ENCODE measurements at places on chromosomes 13 and 19. TPM values are rescaled to one million over a fixed set of nuclear protein-coding genes. Genes with fewer than 3 reads are reported as not detected.
A peak's percentile ranks its signal among the peaks of the same experiment; 100 is the strongest.

KPTN gene
- 24.5 TPM for total RNA-seq

TMEM59L gene
- 30.0 TPM for total RNA-seq

OR4F17 gene
- total RNA-seq, result 0.25 TPM

DNA sequence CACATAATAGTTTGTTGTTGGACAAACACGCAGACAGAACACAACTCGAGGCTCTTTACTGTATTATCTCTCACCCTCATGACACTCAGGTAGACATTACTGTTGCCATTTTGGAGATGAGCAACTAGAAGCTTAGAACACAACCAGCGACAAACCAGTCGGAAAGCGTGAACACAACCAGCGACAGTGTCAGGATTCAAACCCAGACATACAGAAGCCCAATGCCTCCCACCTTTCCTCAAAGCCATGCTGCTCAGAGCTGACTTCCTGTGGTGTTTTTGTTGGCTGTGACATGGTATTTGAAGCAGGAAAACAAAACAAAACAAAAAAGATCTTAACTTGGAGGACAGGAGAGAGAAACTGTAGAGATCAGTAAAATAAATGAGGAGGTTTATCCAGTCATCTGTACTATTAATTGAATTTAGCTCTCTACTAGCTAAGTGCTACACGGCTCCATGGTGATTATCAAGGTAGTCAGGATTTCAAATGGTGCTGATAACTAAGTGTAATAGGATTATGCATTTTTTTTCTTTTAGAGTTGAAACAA is 92.1 kb downstream of the STARD13 start:
- no peak for DNase-seq

DNA sequence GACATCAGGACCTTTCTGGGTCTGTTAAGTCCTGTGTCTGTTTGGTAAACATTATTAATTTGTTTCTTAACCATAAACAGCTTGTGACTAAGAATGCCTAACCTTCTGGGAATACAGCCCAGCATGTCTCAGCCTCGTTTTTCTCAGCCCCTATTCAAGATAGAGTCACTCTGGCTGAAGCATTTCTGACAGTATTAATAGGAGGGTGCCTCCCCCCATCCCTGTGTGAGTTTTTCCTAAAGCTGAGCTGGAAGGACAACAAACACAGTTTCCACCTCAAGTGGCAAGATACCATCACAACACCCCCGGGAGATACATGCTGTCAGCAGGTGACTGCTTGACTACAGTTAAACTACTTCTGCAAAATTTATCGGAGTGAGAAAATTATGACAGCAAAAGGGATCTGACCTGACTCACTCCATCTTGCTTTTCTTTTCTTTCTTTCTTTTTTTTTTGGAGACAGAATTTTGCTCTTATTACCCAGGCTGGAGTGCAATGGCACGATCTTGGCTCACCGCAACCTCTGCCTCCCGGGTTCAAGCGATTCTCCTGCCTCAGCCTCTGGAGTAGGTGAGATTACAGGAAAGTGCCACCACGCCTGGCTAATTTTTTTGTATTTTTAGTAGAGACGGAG is 59.3 kb upstream of the ABCC4 start:
- DNase-seq, result no peak

NEK3 gene
- 33.3 TPM for total RNA-seq

GRCh38 chr19:44808463-44809371 is at the start of gene BCAM:
BCAM (plus strand) TSS chr19:44809103; CDS start chr19:44809125, 22 bp downstream.
- DNase-seq, result peak; percentile 70

KLK3 gene
- total RNA-seq, result 0.13 TPM

PTGIR gene
- 0.24 TPM for total RNA-seq

GRCh38 chr13:27975564-27976361 is 6.6 kb upstream of the CDX2 start:
- no peak for DNase-seq

DNA sequence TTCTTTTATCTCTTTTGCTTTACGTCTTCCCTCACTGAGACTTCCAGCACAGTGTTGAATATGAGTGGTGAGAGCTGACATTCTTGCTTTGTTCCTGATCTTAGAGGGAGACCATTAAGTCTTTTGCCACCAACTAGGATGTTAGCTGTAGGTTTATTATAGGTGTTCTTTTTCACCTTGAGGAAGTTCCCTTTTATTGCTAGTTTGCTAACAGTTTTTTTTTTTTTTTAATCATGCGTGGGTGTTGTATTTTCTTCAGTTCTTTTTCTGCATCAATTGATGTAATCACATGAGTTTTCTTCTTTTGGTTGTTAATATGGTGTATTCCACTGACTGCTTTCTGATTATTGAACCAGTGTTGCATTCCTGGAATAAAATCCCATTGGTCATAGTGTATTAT is 21.1 kb downstream of the AP1M1 start:
- DNase-seq, result no peak

EPS8L1 gene
- total RNA-seq, result 43.8 TPM

- DNase-seq, result no peak
Observed at GRCh38 chr13:98944336-98944735, 33.5 kb downstream of the DOCK9 start.
